Activated CD4-positive, alpha-beta memory T cell treated with anti-CD3 and anti-CD28 coated beads, Interleukin-2, amount 10 ng/mL, durations not matched to agents 7 days and 5 days (primary cell): ENCODE measurements at places on chromosomes 5 and 9. TPM values are rescaled to one million over a fixed set of nuclear protein-coding genes. Genes with fewer than 3 reads are reported as not detected.
A peak's percentile ranks its signal among the peaks of the same experiment; 100 is the strongest.

The GARNL3 gene
- 0.86 TPM for total RNA-seq

The FNBP1 gene
- total RNA-seq: 213 TPM

DNA sequence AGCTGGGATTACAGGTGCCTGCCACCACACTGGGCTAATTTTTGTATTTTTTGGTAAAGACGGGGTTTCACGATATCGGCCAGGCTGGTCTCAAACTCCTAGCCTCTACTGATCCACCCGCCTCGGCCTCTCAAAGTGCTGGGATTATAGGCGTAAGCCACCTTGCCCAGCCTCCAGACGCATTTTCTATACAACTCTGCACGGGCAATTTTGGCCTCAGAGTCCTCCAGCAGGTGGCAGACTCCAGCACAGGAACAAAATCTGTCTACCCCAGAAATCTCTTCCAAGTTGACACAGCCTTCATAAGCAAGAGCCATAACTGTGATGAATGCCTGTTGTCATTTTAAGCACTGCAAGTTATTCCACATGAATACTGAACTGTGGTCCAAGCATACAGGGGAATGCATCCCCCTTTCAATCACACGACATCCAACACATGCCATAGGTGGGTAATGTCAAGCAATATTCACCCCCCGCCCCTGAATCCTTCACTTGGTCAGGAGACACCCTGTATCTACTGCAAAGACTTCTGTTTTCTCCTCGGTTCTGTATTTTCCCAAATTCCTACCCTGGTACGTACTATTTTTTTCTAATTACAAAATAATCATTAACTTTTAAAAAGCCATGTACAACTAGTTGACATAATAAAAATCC lies 50.8 kb downstream of the ALDH7A1 start:
- DNase-seq: peak; percentile 47
- H3K27me3 ChIP-seq: peaks cover 2% of the 10 kb centered on the region
- H3K36me3 ChIP-seq: no peaks in the 10 kb centered on the region
- no peak overlapping the region for H3K27ac ChIP-seq
- H3K4me3 ChIP-seq: no peak overlapping the region
- no peaks in the 10 kb centered on the region for H3K4me1 ChIP-seq

- peak; percentile 59 for DNase-seq
- H3K27ac ChIP-seq: peak overlapping the region; percentile 42
- no peaks in the 10 kb centered on the region for H3K36me3 ChIP-seq
These were observed 1.5 kb downstream of the RASGRF2 start for GRCh38 chr5:80961376-80962281.

- H3K27me3 ChIP-seq: peaks cover 4% of the 10 kb centered on the region
- no peak overlapping the region for H3K27ac ChIP-seq
- no peaks in the 10 kb centered on the region for H3K36me3 ChIP-seq
These were observed 161.6 kb downstream of the TMEM38B start for GRCh38 chr9:105855987-105856386.

DNA sequence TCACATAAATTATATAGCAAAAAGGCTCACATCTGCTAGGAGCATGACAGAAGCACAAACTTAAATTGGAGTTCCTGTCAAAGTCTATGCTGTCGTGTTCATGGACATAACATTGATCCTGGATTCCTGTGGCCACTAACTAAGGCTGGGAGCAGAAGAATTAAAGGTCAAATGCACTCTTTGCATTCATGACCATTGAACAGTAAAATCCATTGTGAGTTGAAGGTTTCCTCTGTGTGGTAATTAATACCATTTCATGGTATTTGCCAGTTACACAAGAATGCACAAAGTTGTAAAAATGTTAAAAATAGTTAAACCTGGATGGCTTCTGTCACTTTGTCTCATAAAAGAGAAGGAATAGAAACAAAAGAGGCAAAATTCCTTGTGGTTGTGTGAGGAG lies 242.6 kb downstream of the NPR3 start:
- no peak for DNase-seq
- no peaks in the 10 kb centered on the region for H3K36me3 ChIP-seq
- H3K4me1 ChIP-seq: no peaks in the 10 kb centered on the region

- DNase-seq: no peak
- H3K4me1 ChIP-seq: no peaks in the 10 kb centered on the region
- no peaks in the 10 kb centered on the region for H3K36me3 ChIP-seq
- no peaks in the 10 kb centered on the region for H3K27me3 ChIP-seq
These were observed 60.2 kb downstream of the SMIM23 start for GRCh38 chr5:171845857-171846256.

- H3K4me3 ChIP-seq: no peak overlapping the region
- no peaks in the 10 kb centered on the region for H3K27me3 ChIP-seq
- no peak for DNase-seq
- H3K36me3 ChIP-seq: peaks cover 15% of the 10 kb centered on the region
- H3K4me1 ChIP-seq: peaks cover 23% of the 10 kb centered on the region
These were observed 8.4 kb downstream of the GNAQ start for GRCh38 chr9:78023003-78023741.

DNA sequence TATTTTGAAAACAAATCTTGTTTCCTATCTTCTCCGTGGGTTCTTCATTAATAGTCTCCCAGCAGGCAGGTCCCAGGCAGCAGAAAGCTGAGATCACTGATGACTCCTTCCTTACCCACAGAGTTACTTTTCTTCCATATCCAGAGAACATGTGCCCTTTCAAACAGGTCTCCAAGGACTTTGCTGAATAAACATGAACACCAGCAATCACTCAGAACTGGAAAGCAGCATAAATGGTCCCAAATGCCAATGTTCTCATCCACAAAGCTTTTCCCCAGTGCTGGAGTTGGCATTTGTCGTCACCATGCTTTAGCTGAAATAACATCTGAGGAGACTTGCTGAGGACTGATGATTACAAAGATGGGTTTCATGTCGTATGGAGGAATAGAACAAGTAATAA lies 134.0 kb downstream of the YIPF5 start:
- no peak for DNase-seq
- H3K27ac ChIP-seq: no peak overlapping the region
- no peaks in the 10 kb centered on the region for H3K36me3 ChIP-seq
- H3K4me1 ChIP-seq: no peaks in the 10 kb centered on the region
- H3K27me3 ChIP-seq: peaks cover 3% of the 10 kb centered on the region

- H3K27ac ChIP-seq: no peak overlapping the region
- DNase-seq: no peak
- no peak overlapping the region for H3K4me3 ChIP-seq
- H3K4me1 ChIP-seq: no peaks in the 10 kb centered on the region
- H3K36me3 ChIP-seq: no peaks in the 10 kb centered on the region
These were observed 84.2 kb downstream of the ARL15 start for GRCh38 chr5:54226215-54226614.

DNA sequence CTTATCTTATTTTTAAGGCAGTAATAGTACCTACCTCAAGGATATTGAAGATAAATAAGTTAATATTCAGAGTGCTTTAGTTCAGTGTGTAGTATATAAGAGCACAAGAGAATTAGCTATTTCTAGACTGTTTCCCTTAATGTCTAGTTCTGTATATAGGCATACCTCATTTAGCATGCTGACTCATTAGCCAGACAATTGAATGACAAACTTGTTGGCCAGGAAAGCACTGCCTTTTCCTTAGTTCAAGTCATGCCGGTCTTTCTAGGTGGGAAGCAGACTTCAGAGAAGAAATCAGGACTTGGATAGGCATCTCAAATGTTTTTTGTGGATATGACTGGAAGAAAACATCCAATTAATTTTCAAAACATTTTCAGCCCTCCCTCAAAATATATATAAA lies 3.2 kb upstream of the FBXO4 start:
- no peaks in the 10 kb centered on the region for H3K27me3 ChIP-seq
